ENCODE measurements at places on chromosomes 12 and 14. TPM values are rescaled to one million over a fixed set of nuclear protein-coding genes. Genes with fewer than 3 reads are reported as not detected.

RNF212B gene
- not detected for polyA plus RNA-seq

PHLDA1 gene
- polyA plus RNA-seq, result 13.8 TPM

DNA sequence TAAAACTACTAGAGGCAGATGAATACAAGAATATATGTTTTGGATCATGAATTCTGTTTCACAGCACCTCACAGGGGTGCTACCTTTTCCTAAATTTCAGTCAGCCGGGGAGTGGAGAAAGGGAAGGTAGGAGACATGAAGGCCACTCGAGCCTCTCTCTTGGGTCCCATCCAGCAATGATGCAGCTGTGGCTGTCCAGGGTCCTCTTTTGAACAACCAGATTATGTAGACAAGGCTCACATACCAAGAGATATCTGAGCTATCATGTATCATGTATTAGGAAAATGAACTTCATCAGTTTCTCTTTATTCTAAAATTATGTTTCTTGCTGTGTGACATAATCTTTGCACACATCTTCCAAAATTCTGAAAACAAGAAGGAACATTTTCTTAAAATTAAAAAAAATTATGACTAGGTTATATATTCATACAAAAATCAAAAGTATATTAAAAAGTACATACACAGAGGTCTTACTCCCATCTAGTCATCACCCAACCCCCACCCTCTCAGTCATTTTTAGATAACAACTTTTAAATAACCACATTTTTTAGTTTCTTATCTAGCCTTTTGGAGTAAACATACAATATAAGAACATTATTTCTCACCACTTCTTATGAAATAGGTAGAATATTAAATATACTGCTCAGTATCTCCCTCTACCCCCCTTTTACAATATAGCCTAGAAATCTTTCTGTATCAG is 88.7 kb downstream of the ACADS start:
- DNase-seq, result no peak

- no peak for DNase-seq
These were observed 12.6 kb upstream of the OR10P1 start for GRCh38 chr12:55624056-55624455.

- no peak for DNase-seq
These were observed 405.7 kb downstream of the ZFP36L1 start for GRCh38 chr14:68386950-68387779.

DNA sequence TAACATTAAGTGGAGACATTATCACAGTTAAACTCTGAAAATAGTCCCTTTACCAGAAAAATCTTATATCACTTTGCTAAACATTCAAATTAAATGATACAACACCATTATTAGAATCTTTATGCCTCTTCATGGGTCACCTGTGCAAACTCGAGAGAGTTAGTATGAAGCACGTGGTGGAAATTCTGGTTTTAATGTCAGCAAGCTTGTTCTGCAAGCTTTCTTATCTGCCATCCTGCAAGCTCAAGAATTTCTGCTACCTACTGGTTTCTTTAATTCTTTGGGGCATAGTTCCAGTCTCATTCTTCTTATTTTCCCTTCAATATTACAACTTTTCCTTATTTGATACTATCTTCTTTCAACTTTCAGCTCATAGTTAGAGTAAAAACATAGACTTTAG is 868 bp downstream of the CATSPERB start:
- DNase-seq, result no peak

DNA sequence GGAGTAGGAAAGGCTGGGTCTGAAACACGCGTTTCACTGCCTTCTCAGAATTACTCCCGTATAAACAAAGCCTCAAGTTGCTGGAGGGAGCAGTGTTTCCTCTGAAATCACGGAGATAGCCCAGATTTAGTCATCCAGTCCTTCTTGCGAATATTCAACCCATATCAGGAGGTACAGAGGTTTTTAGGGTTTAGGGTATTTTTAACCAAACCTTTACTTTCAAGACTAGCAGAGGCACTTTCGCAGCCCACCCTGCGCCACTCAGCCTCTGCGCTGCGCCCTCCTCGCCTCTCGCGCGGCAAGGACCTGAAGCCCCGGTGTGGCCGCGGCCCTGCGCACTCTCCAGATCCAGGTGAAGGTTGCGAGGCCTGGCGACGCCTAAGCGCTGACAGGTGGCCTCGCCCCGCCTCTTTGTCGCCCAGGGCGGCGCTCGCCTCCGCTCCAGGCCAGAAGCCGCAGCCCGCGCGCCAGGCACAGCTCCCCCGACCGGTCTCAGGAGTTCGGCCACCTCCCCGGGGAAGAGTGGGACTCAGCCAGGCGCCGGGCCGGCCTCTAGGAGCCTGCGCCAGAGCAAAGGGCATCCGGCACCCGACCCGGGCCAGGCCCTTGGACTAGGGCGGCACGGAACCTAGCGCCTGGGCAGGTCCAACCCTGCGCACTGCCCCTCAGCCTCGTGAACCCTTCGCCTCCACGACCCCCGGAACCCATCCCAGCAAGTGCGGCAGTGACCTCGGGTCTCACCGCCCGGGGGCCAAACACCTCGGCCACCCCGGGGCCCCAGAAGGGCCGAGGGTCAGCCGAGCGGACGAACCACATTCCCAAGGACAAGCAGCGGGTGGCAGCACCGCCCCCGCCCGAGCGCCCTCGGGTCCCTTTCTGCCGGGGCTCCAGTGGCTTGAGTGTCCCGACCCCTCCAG is 1.8 kb upstream of the SAMD4A start:
- peak; percentile 72 for DNase-seq

- DNase-seq, result no peak
These were observed 5.5 kb upstream of the ITPK1 start for GRCh38 chr14:93121030-93121834.

GRCh38 chr14:33777681-33778080 is 173.2 kb downstream of the EGLN3 start:
- no peak for DNase-seq

DNA sequence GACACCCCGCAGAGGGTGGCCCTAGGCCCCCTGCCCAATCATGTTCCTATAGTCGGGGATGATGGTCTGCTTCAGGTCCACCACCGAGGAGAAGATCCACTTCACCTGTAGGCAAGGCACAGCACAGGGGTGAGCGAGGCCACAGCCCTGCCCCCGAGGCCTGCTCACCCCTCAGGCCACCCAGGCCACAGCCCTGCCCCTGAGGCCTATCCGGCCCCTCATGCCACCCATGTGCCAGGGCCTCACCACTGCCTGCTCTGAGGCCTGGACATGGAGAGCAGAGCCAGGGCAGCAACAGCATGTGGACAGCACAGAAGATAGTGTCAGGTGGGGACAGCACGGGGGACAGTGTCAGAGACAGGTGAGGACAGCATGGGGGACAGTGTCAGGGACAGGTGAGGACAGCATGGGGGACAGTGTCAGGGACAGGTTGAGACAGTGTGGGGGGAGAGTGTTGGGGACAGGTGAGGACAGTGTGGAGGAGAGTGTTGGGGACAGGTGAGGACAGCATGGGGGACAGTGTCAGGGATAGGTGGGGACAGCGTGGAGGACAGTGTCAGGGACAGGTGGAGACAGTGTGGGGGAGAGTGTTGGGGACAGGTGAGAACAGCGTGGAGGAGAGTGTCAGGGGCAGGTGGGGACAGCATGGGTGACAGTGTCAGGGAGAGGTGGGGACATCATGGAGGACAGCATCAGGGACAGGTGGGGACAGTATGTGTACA is 239.7 kb downstream of the TMEM121 start:
- DNase-seq, result no peak

- no peak for DNase-seq
These were observed 107.0 kb downstream of the HECTD4 start for GRCh38 chr12:112275207-112275606.

- DNase-seq, result no peak
These were observed 142.3 kb downstream of the RTN1 start for GRCh38 chr14:59728304-59728703.

GRCh38 chr14:89630101-89630829 is 213.2 kb upstream of the FOXN3 start:
- no peak for DNase-seq

DNA sequence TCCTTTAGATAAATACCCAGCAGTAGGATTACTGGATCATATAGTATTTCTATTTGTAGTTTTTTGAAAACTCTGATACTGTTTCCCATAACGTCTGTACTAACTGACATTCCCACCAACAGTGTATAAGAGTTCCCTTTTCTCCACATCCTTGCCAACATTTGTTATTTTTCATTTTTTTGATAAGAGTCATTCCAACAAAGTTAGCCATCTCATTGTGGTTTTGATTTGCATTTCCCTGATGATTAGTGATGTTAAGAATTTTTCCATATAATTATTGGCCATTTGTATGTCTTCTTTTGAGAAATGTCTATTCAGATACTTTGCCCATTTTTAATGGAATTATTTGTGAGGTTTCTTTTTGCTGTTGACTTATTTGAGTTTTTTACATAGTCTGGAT is 486.0 kb downstream of the FLRT2 start:
- no peak for DNase-seq

DNA sequence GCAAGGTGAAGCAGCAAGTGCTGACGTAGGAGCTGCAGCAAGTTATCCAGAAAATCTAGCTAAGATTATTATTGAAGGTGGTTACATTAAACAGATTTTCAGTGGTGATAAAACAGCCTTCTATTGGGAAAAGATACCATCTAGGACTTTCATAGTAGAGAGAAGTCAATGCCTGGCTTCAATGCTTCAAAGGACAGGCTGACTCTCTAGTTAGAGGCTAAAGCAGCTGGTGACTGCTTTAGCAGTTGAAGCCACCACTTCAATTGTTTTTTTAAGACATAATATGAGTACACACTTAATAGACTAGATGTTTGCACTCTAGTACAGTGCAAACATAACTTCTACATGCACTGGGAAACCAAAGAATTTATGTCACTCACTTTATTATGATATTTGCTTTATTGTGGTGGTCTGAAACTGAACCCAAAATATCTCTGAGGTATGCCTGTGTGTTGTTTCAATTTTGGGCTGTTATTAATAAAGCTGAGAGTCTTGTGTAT is 1026.9 kb upstream of the FOXG1 start:
- no peak for DNase-seq

GRCh38 chr14:20429801-20430669 is 5.9 kb downstream of the KLHL33 start:
- DNase-seq, result no peak
